Tibial nerve (tissue), 4 donors: ENCODE measurements at places on chromosomes 2 and 18. TPM values are rescaled to one million over a fixed set of nuclear protein-coding genes. Genes with fewer than 3 reads are reported as not detected.
A peak's percentile ranks its signal among the peaks of the same experiment; 100 is the strongest.

DNA sequence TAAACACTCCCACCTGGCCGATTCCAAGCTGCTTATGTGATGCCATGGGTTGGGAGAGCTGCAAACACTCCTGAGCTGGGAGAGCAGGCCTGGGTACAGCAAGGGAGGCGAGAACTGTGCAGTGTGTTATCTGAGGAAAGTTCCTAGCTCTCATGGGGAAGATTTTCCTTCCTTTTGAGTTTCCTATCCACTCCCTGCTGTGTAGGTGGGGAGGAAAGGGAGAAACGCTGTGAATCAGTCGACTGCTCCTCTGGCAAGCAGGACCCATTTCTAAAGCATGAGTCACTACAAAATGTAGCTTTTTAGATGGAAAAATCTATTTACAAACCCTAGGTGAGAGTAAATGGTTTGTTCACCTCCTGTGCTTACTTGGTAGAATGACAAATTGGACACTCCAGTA, 80.4 kb downstream of the SH3RF3 start:
- DNase-seq = no peak

GRCh38 chr2:38700113-38700785, 34.3 kb downstream of the GALM start:
- no peak for DNase-seq

DNA sequence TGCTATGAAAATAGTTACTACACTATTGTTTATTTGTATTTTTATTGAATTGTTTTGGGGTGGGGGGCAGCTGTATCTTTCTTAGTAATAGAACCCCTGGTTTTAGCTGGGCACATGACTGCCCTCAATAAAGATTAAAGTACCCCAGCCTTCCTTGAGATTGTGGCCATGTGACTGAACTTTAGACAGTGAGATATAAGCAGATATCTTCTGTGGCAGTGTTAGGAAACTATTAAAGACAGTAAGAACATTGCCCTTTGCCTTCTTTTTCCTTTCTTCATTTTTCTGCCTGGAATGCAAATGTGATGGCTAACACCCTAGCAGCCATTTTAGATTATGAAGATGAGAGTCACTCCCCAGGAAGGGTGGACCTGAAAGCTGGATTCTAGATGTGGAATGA, 47.9 kb upstream of the AKAIN1 start:
- no peak for DNase-seq

- DNase-seq = no peak
Observed at GRCh38 chr2:134866498-134867099, 28.2 kb downstream of the ACMSD start.

DNA sequence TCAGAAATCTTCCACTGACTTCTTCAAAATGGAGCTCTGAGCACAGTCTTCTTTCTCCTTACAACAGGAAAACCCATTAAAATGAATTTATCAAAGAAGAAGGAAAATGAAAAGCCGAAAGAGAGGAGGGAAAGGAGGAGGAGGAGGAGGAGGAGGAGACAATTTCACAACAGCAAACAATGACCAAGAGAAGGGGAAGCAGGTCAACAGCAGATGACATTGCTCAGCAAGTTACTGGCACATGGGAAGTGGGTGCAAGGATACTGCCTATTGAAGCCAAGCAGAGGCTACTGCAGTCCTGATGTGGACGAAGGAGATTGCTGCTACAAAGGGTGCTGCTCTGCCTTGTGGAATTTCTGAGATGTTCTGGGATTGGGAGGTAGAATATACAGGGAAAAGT, 268.2 kb upstream of the FBXO11 start:
- no peak for DNase-seq

Gene CGREF1
- total RNA-seq = 15.9 TPM

GRCh38 chr18:70235478-70235877, 30.0 kb upstream of the RTTN start:
- DNase-seq = no peak

GRCh38 chr2:19900931-19901441, 797 bp downstream of the TTC32 start:
- peak; percentile 24 for DNase-seq

DNA sequence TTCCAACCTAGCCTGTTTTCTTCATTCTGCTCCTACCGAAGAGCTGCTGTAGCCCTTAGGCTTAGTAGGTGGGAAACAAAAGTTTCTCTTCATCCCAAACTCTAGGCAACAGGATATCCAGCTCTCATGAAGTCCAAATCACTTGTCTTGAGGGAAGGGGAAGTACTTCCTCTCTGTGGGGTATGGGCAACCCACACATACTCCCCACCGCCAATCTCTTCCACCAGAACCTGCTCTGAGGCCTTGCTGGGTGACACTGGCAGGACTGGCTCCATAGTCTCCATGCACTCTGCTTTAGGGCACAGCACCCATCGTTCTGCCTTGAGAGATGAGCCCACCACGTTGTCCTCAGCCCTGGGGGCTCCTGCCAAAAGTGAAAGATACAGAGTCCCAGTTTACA, 173.0 kb downstream of the NCK2 start:
- DNase-seq = no peak

DNA sequence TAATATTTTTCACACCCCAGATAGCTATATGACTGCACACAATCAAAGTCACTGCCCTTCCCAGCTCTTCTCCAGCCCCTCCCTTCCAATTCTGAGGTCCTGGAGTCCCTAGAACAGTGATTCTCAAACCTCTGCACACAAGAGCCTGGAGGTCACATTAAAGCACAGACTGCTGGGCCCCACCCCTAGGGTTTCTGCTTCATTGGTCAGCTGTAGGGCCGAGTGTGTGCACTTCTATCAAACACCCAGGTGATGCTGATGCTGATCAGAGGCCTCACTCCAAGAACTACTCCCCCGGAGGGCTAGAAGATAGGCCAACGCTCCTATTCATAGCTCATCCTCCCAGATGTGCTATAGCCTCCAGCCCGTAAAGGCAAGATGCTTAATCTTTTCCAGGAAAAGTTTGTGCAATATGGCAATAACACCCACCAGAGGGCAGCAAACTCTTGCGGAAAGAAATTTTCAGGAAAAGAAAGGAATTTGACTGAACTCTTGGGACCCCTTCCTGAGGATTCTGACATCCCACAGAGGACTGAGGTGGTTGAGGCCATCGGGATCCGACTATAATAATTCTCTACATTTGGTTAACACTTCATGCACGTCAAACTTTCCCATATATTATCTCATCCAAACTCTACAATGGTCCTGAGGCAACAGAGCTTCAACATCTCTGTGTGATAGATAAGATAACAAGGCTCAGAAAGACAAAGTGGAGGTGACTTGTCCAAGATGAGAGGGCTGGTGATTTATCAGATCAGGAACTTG, 194.2 kb upstream of the PKDCC start:
- no peak for DNase-seq

DNA sequence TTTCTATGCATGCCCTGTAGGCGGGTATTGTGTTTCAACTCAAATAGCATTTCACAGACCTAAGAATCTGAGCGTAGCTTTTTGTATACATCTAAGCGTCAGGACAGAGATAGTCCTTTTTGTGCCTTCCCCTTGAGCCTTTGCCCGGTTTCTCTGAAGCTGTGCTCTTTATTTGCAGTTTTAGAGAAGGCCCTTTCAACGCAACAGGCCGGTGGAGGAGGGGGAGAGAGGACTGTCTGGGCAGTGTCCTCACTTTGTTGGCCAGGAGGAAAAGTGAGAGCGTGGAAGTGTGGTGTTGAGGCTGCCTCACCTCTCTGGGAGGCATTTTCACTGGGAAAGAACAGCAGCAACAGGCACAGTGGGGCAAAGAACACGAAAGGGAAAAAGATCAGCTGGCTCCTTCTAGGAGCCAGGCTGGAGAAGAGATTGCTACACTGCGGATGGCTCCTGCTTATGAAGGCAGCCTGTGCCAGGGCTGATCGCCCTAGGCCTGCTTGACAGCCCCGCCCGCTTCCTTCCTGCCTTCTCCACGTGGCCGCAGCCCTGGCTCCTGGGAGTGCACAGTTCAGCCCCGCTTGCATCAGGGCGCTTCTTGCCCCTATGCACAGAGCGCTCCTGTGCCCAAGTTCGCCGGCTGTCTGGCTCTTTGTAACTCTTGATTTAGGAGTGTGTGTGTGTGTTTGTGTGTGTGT, 195.6 kb upstream of the POU3F3 start:
- peak; percentile 13 for DNase-seq

DNA sequence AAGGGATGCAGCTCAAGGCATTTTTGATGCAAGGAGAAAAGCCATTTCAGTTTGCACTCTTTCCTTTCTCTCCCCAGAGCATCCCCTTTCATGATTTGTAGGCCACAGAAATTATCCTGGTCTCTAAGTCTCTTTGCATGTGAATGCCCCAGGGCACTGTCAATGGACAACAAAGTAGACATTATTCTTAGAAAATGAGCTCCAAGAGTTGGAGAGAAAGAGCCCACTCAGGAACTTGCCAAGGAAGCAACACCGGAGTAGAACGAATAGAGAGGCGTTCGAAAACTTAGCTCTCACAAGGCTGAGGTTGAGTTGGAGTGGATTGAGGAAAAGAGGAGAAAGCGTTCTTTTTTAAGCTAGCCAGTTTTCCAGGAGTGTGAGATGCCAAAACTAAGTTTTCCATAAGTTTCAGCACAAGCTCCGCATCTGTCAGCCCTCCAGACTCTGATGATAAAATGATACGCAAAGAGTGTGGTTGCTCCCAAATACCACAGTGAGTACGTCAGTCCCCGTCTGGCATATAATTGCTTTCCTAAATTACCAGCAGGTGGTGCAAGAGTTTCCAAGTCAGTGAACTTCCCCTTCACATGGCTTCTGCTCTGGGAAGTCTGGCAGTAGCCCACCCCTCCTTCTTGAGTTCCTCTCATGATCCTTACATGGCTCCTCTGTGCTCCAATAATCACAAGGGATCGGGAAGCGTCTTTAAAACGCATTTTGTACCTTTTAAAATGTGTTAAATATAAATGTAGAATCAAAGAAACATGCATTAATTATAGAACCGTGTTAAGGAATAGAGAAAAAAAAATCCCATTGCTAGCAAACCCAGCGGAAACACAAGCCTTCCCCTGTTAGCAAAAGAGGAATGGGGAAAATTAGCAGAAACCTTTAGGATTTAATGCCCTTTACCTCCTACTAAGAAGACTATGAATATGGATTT, 1060.6 kb upstream of the FANCL start:
- DNase-seq = peak; percentile 41

- DNase-seq = no peak
Observed at GRCh38 chr2:119523952-119524694, at the start of gene SCTR. Gene SCTR (minus strand): TSS chr2:119524483. CDS start chr2:119524226, 257 bp downstream.

DNA sequence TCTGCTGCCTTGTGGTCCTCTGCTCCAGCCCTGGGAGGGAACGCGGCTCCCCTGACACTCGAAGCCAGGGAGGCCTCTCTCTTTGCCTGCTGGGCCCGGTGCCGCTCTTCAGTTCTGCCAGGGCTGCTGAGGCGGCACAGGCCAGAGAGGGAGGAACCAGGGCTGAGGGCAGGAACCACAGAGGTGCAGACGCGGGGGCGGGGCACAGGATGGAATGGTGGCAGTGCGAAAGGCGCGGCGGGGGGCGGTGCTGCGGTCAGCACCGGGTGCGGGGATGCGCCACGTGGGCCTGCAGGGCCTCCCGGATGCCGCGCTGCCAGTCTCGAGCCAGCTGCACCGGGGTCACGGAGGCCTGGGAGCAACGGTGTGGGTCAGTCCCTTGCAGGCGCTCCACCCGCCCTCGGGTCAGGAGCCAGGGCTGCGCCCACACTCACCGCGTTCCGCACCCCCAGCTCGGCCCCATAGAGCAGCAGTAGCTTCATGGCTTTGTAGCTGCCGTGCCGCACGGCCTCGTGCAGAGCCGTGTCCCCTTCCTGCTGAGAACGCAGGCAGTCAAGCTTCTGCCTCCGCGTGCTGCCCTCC, 4.4 kb downstream of the ANKRD23 start:
- DNase-seq = no peak

- no peak for DNase-seq
Observed at GRCh38 chr2:8767324-8767723, 70.1 kb downstream of the KIDINS220 start.

Gene PSTPIP2
- 6.1 TPM for total RNA-seq

Gene IL1RN
- total RNA-seq = not detected

DNA sequence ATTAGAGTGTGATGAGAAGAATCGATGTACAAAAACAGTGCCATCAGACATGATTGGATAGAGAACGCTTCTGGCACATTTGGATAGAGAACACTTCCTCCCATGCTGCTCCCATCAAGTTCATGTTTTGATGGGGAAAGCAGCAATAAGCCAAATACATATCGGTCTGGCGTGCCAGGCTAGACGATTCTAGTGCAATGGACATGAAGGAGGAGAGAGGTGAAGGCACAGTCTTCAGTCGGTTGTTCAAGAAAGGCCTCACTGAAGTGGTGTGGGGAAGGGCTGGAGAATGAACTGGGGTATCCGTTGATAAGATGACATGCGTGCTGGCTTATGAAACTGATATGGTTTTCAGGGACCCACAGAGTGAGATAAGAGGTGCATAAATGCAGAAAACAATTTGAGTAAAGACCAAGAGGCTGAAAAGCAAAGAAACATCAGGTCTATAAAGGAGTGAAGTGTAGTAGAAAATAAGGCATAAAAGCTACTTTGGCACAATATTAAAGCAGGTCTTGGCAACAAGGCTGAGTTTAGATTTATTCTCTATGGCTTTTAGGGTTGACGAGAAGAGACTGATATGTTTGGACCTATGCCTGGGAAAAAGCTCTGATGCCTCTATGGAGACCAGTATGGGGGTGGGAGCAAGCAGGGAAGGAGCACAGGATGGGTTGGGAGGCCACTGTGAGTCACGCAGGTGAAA, 117.6 kb upstream of the PIEZO2 start:
- DNase-seq = no peak

DNA sequence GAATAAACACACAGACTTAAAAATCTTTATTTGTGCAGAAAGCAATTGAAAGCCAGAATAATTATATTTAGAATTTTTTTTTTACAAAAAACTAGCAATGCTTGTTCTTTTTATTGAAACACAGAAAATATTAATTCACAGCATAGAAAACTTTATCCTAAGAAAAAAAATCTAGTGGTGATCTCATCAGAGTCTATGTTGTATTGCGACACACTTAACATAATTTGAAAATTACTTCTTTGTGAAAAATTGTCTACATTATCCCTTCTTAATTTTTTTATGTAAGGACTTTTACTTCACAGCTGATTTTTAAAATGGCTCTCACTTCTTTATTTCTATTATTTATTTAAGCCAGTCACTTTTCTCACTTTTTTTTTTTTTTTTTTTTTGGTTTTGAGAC, 103.4 kb downstream of the LDLRAD4 start:
- DNase-seq = no peak

DNA sequence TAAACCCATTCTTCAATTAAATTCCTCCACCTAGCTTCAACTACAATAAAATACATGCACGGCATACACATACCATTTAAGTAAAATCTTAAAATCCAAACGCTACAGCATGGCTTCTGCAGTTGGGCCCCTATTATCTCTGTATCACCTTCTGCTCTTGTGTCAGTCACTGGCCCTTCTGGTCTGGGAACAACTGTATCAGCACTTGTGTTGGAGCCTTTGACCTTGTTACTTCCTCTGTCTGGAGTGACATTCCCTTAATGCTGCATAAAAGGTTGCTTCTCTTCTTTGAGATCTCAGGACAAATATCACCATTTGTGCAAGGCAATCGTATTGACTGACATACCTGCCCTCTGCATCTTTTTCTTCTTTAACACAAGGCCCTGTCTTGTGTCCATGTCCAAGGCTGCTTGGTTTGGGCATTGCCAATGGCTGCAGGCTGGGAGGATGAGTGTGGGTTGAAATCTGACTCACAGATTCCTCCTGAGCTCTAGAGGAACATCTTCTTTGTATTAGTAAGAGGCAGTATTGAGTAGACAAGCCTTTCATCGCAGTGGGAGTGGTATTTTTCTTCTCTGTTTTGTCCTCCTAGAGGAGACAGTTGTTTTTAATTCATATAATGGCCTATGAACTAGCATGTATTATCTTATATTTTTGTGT, 267.8 kb upstream of the TRIB2 start:
- DNase-seq = no peak

GRCh38 chr2:144086965-144087364, 433.0 kb downstream of the ZEB2 start:
- no peak for DNase-seq

Gene KHK
- total RNA-seq = 12.2 TPM

- no peak for DNase-seq
Observed at GRCh38 chr2:197809064-197809463, 4.7 kb downstream of the PLCL1 start.
